Stimulated activated CD8-positive, alpha-beta memory T cell treated with anti-CD3 and anti-CD28 coated beads, Interleukin-7, amount 100 ng/mL, for 1 hour (primary cell): ENCODE measurements at places on chromosomes 1 and 21.

- DNase-seq: no peak
These were observed 6.9 kb upstream of the SIPA1L2 start for GRCh38 chr1:232636799-232637198.

- DNase-seq: no peak
These were observed 125.8 kb upstream of the C8B start for GRCh38 chr1:57091642-57092041.

DNA sequence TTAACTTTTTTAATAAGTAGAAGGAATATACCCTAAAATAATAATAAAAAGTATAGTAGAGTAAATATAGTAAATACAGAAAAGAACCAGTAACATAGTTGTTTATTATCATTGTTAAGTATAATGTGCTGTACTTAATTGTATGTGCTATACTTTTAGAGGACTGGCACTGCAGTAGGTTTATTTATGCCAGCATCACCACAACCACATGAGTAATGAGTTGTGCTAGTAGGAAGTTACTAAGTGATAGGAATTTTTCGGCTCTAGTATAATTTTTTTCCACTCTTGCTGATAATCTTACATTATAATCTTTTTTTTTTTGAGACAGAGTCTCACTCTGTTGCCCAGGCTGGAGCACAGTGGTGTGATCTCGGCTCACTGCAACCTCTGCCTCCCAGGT is 71.6 kb downstream of the IVNS1ABP start:
- DNase-seq: no peak

GRCh38 chr1:53257454-53258081 is 19.2 kb upstream of the MAGOH start:
- DNase-seq: no peak

- no peak for DNase-seq
These were observed 87.6 kb downstream of the LEPR start for GRCh38 chr1:65508051-65508450.

- DNase-seq: no peak
These were observed 1.6 kb downstream of the SYT2 start for GRCh38 chr1:202708456-202709275.

DNA sequence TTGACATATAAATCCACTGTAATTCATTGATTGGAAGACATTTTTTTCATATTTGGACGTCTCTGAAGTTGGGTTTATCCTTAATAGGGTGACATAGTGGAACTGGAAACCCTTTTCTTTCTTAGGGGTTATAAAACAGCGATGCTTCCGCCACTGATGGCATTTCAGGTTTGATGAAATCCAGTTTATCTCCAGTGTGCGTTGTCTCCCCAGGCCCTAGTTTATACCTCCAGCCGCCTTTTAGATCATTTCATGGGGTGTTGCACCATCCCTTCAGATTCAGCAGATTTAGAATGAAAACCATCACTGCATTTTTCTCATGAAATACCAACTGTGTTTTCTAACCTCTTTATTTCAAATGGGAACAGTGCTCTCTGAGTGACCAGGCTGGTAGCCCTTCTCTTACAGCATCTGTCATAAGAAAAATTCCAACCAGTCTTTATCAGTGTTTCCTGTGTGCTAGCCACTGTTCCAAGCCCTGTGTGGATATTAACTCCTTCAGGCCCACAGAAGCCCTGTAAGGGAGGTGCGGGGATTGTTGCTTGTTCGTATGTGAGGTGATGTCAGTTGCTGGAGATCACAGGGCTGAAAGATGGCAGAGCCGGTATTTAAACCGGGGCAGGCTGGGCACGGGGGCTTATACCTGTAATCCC is 19.0 kb downstream of the H6PD start:
- DNase-seq: no peak

DNA sequence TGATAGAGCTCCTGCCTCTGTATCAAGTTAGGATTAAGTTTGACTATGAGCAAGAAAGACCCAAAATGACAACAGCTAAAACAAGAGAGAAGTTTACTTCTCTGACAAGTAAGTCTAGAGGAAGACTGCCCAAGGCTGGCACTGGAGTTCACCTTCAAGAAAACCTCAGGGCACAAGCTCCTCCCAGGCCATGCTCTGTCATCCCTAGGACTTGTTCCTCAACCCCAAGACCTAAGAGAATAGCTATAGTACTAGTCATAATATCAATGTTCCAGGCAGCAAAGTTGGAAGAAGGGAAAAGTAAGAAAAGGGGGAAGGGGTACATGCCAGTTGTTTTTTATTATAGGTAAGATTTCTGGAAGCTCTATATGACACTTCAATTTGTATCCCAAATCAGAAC is 26.4 kb upstream of the DARS2 start:
- no peak for DNase-seq

DNA sequence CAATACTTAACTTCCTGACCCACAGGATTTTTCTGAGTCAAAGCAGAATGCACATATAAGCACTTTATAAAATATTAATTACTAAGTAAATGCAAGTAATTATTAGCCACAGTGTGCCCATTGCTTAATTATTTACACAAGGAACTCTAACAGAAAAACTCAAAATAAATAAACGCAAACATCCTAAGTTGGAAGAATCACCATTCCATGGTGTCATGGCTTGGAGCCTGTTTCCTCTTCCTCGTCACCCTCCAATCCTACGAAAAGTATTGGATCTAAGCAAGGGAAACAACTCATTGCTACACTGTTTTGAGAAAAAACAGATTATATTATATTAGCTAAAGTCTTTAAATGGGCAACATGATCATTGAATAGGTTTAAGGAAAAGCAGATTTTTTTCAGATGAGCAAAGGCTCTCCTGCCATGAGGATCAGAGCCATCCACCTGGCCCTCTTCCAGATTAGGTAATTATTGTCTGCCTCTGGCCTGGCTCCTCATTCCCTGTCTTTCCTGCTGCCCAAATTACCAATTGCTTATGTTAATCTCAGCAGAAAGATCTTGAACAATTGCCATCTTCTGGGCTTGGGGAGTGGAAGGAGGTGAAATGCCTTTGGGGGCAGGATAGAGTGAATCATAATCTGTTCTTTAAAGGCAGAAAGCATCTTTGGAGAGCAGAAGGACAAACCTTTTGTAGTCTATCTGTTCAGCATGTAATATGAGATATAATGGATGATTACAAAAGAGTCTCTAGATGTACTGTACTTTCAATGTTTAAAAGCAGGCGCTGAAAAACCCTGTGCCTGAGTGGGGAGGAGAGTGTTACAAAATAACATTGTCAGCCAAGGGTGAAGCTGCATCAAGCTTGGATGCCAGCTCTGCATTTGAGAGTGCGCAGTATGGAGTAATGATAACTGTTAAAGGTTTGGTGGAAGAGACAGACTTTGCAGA is 121.2 kb downstream of the DUSP10 start:
- DNase-seq: no peak

GRCh38 chr1:17184161-17184665 is 20.7 kb upstream of the PADI1 start:
- DNase-seq: no peak

DNA sequence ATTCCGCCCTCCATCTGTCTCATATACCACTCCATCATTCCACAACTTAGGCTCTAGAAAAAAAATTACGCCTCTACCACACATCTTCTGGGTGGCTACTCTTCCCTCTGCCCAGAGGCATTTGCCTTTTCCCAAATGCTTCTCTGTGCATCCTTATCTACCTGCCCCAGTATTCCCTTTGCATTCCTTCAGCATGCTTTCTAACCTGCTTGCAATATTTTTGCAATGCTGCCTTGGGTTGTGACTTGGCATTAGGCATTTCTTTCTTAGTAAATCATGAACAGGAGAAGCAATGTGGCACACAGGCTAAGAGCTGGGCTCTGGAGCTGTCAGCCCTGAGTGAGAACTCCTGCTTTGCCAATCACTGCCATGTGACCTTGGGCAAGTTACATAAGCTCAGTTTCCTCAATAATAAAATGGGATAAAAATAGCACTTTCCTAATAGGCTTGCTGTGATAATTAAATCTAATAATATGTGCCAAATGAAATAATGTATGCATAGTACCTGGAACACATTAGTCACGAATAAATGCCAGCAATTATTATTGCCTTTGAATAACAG is 276.0 kb downstream of the ASTN1 start:
- no peak for DNase-seq

- no peak for DNase-seq
These were observed 114.1 kb downstream of the ZNF648 start for GRCh38 chr1:181947441-181947840.

DNA sequence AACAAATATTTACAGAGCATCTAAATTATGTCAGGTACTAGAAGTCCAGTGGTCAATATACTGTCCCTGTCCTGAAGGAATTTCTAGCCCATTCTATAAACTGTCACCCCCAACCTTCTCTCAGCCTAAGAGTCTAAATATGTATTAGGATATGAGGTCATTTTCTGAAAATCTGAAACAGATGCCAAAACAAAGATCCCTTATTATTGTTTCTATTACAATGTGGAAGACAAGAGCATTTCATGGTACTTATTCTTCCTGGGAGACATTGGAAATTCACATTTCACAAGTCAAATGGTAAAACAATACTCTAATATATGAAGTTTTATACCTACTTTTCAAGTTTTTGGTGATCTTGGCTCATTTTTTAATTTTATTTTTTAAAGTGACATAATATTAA is 2.6 kb downstream of the CLCA1 start:
- no peak for DNase-seq

DNA sequence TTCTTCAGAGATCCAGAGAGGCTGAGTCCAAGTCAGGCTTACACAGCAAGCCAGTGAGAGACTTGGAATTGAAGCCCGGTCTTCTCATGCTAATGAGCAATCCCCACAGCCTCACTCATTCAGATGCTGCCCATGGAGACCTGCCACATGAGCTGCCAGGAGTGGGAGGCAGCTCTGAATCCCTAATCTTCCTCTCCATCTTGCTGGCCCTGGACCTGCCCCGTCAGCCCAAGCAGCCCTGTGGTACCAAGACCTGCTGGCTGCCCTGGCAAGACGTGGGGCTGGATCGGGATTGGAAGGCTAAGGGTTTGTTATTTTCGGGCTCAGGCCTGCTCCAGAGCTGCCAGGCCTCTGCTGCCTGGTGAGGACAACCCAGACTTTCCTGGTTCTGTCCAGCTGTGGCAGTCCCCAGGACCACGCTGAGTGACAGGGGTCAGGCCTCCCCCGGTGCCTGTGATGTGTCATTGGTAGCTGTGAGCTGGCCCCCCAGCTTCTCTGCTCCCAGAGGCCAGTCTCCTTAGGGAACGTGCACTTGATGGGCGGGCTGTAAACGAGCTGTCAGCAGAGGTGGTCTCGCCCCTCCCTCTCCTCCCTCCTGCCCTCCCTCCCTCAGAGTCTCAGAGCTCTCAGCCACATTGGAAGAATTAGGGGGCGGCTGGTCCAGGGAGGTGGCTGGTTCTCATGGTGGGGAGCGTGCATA is 135.0 kb downstream of the FOXD2 start:
- DNase-seq: no peak

DNA sequence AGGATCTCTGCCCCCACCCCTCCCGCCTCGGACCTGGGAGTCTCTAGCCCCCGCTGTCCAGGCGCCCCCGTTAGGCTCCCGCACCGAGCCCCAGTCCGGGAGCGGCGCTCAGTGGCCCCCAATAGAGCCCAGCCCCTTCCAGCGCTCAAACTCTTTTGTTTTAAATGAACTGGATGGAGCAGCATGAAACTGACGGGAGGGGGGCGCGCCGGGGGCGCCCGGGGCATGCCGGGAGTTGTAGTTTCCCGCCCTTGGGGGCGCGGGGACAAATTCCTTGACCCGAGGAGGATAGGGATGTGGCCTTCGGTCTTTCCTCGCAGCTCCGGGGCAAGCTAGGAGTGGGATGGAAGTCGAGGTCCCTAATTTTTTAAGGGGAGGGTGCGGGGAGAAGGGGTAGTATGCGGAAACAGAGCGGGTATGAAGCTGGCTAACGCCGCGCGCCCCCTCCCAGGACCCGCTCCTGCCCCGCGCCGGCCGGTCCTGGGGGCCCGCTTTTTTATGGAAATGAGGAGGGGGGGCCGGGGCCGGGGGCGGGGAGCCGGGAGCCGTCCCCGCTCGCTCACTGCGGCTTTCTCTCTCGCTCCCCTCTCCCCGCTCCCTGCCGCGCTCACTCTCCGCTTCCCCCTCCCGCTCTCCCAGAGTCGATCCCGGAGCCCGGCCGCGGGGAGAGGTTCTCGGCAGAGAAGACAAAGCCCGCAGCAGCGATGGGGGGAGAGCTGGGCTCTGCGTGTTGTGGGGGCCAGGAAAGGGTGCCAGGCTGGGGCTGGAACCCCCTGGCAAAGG is at the start of gene MEX3A:
Gene MEX3A (minus strand): TSS at position 157 of the 783 bp plus-strand sequence. CDS start 467 bp downstream, outside the sequence.
- no peak for DNase-seq

- no peak for DNase-seq
These were observed 50.3 kb downstream of the CASQ2 start for GRCh38 chr1:115718011-115718754.
